ENCODE measurements at places on chromosomes 3 and 15.

- no peak for DNase-seq
Observed at GRCh38 chr15:44545913-44546802, 9.2 kb downstream of the EIF3J start.

DNA sequence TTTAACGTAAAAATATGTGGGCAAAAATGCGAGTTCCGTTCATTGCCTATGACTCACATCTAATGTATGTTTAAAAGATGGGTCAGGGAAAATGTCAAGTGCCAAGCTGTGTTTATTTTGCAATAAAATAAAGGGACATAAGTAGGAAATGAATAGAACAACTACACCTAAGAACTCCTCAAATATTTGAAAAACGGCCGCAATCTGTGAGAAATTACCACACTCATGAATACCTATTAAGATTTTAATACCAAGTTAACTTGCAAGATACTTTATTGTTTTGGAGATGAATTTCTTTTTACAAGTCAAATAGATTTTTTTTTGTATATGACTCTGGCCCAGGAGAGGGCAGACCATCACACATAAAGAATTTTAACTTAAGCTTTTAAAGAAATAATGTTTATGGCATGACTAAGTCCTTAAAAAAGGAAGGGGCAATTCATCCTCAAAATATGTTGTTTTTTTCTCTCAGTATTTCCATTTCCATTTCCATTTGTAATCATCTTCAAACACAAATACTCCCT lies 152.7 kb downstream of the SUCNR1 start:
- no peak for DNase-seq

DNA sequence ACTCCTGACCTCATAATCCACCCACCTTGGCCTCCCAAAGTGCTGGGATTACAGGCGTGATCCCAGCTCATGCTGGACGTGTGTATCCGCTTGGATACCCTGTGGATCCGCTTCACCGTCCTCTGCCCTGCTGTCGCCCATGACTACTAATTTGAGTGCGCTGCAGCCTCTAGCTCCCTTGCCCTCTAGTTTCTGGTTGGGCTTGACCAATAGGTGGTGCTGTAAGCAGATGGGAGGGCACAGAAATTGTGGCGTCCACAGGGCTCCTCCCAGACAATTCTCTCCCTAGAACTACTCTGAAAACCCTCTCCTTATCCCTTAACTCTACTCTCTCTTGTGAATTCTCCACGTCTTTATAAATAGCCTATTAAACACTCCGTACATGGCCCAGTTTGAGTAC lies 36.2 kb downstream of the ZPLD1 start:
- DNase-seq = no peak

DNA sequence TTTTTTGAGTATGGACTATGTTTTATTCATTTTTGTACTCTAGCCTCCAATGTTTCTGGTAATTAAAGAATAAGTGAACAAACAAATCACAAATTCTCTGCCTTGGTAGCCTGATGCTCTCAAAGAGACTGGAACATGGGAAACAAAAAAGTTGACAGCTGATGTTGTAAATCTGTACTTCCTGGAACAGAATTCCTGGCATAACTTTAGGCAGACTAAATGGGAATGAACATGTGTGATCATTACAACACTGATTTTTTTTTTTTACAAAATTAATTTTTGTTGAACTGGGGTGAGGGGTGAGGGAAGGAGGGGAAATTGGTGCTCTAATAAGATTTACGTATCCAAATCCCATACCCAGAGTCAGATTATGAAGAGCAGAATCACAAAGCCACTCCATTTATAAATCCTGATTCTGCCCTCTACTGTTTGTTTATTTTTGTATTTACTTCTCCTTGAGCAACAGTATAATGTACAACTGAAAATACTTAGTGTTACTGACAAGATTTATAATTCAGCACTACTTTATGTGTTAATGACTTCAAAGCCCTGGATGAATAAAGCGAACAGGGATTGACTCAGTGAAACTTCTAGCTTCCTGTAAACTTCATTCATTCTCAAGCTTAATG lies 165.0 kb downstream of the FRMD5 start:
- no peak for DNase-seq

DNA sequence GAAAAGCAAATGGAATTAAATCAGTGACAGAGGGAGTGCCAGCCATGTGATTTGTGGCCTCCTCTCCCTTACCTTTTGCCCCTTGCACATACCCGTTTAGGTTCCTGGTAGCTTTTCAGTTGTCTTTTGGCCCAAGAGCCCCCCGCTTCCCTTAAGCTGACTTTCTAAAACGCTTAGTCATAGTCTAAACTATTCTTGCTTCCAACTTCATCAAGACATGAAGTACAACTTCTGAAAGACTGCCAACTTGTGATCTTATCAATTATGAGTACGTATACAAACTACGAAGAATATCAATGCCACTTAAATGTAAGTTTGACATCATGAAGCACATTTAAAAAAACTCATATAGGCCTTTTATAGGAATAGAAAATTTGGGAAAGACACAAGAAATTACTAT lies 61.9 kb downstream of the EIF3J start:
- no peak for DNase-seq

DNA sequence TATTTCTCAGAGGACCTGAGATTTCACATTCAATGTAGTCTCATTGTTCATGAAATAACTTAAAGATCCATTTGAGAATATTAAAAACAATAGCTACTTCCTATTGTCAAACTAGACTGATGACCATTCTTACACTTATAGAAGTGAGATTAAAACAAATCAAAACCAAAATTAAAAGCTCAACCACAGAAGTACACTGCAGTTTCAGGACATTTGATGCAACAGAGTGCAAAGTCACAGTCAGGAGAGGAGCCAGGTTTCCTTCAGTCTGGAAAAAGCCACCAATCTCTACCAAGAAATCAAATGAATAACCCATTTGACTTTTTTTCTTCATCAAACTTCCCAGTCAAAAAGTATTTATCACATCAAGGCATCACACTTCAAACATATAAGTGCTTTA lies 5.5 kb downstream of the CCPG1 start:
- DNase-seq = no peak

DNA sequence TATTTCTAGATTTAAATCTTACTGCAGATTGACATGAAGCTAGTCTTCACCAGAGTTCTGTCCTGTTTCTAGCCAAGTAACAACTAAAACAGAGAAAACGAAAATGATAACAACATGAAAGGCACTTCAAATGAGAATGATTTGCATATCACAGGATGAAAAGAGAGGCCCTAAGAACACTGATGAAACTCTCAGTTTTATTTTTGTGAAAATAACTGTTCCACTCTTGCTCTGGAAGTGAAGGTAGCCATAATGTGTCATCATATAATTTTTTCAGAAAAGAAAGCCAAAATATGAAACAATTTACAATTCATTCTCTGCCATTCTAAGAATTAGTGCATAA lies 274.4 kb downstream of the ADAMTSL3 start:
- DNase-seq = no peak

GRCh38 chr3:62318752-62319569 lies 54.4 kb downstream of the FEZF2 start:
- peak; percentile 56 for DNase-seq
